ENCODE measurements at places on chromosomes 12 and 14.

DNA sequence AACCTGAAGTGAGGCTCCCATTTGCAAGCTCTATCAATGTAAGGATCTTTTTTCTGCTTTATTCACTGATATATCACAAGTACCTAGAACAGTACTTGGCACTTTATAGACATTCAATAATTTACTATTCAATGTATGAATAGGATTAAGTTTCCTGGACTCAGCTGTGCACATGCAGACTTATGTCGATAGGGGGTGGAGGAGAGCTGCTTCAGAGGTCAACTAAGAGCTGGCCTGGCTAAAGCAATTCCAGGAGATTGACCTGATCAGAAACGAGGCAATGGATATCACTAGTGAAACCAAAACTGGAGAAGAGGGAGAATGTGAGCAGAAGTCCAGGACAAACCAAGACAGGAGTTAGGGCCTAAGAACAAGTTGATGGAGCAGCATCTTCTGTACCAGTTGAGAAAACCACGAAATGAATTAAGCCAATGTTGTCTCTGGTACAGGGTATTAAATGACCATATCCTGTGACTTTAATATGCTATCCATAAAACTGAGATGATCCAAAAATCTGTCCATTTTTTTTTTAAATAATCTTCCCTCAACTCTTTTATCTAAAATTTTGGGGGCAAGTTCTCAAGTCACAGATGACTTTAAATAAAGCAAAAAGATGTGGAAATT lies 169.2 kb downstream of the PIK3C2G start:
- peak; percentile 68 for DNase-seq

DNA sequence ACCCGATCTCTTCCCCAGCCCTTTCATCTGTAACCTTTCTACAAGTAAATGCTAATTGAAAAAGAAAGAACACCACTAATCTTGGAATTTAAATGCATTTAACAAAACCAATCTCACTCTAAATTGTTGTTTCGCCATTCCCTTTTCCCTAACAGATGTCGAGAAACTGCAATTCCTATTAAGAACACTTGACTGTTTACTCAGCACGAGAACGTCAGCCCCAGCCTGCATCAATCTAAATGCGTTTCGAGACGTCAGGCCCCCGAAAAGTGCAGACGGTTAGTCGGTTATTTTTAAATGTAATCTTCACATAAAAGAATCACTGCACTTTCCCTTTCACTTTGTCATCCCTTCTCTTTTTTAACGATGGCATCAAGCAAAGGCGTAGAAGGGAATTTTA lies 837.6 kb downstream of the VRK1 start:
- no peak for DNase-seq

- no peak for DNase-seq
These were observed 145.2 kb upstream of the RTL1 start for GRCh38 chr14:101048766-101049165.

GRCh38 chr12:103766028-103766427 lies 75.0 kb downstream of the NT5DC3 start:
- no peak for DNase-seq

GRCh38 chr12:91361864-91362263 lies 179.2 kb upstream of the DCN start:
- DNase-seq = peak; percentile 56

DNA sequence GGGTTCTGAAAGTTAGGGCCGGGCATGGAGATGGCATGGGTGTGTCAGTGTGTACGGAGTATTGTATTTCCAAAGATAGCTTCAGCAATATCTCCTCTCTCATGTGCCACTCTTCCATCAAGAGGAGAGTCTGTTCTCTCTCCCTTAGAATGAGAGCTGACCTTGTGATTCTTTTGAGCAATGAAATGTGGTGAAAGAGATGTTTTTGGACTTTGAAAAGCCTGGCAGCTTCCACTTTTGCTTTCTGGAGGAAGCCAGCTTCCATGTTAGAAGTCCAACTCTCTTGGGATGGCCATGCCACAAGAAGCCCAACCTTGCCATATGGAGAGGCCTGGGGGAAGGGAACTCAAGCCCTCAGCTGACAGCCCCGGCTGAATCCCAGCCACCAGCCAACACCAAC lies 72.4 kb upstream of the GZMB start:
- DNase-seq = no peak

GRCh38 chr14:95164506-95164905 lies 7.2 kb upstream of the DICER1 start:
- DNase-seq = no peak

DNA sequence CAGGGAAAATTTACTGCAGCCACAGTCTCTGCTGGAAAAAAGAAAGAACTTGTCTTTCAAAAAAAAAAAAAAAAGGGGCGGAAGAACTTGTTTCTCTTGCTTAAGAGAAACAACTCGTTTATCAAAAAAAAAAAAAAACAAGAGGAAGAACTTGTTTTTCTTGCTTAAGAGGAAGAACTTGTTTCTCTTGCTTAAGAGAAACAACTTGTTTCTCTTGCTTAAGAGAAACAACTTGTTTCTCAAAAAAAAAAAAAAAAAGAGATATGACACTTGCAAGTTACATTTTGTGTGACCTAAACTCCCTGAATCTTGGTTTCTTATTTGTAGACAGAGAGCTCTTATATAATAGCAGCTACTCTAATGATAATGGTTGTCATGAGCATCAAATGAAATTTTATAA lies 44.7 kb upstream of the USP15 start:
- DNase-seq = no peak

GRCh38 chr12:2679068-2679815 lies 115.5 kb upstream of the FKBP4 start:
- DNase-seq = no peak

- no peak for DNase-seq
These were observed 156.3 kb downstream of the PELI2 start for GRCh38 chr14:56274556-56274955.

- DNase-seq = no peak
These were observed 209.7 kb upstream of the BMP4 start for GRCh38 chr14:54166049-54166950.

DNA sequence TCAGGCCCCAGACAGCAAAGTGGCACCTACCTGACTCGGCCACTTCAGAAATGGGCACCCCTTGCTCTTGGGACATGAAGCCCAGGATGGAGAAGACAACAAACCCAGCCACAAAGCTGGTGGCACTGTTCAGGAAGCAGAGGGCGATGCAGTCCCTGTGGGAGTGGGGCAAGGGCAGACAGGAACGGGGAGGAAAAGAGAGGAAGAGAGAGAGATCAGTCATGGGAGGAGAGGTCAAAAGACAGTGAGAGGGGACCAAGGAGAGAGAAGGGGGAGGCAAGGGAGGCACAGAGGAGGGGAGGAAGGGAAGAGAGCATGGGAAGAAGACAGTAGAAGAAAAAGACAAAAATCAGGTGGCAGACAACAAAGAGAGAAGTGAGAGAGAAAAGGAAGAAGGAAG lies 16.6 kb downstream of the SLC6A12 start:
- DNase-seq = no peak

All from iris pigment epithelial cell (primary cell).